ENCODE measurements at places on chromosomes 6 and 20.

- no peak for DNase-seq
Measured at GRCh38 chr20:57628047-57628961, 8.1 kb upstream of the ZBP1 start.

DNA sequence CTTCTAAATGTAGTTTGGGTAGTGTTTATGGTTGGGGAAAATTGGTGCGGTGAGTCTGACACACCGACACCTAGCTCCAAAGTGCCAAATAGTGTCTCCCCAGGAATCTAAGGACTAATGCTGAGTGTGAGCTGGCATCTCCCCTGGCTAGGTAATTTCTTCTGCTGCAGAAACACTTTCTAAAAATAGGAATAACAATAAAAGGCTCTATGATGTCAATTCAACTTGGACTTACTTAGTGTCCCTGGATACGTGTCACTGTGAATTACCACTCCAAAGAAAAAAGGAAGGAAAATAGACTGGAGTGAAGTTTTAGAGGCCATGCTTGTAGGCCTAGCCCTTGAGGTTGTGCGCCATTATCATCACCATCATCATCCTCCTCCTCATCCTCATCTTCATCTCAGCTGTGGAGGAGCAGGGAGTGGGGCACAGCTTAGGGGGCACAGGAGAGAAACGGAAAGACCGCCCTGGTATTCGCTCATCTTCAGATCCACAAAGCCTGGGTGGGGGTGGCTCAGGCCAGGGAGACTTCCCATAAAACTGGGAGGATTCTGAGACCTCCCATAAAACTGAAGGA is 89.6 kb downstream of the TBC1D7 start:
- no peak for DNase-seq

- no peak for DNase-seq
Measured at GRCh38 chr6:83176246-83176645, 16.8 kb downstream of the PGM3 start.

- no peak for DNase-seq
Measured at GRCh38 chr6:138424004-138424904, 20.2 kb downstream of the HEBP2 start.

DNA sequence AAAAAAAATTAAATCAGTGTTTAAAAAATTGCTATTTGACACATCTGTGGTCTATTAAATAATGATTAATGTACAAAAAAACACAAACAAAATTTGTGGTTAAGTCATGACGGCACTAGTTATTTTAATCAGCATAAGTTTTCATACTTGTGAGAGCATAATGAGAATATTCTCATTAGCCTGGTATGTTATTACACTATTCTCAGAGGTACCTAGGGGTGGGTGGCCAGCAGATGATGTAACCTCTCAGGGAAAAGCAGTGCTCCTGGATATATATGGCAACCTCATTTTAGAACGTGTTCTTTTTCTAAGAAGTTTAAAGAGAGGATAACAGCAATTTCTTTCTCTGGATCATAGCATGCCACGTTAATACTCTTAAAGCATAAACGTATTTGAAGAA is 109.2 kb downstream of the GJA1 start:
- DNase-seq = no peak
